HCT116 (cell line): ENCODE measurements at places on chromosomes 11 and 22. TPM values are rescaled to one million over a fixed set of nuclear protein-coding genes. Genes with fewer than 3 reads are reported as not detected.

Gene NLRP6
- not detected for total RNA-seq

Gene SCN3B
- 0.05 TPM for total RNA-seq

Gene OTOG
- total RNA-seq, result 0.07 TPM

Gene MFRP
- total RNA-seq, result not detected
